Globus pallidus (tissue), 1 donor: ENCODE measurements at places on chromosomes 4 and X.

DNA sequence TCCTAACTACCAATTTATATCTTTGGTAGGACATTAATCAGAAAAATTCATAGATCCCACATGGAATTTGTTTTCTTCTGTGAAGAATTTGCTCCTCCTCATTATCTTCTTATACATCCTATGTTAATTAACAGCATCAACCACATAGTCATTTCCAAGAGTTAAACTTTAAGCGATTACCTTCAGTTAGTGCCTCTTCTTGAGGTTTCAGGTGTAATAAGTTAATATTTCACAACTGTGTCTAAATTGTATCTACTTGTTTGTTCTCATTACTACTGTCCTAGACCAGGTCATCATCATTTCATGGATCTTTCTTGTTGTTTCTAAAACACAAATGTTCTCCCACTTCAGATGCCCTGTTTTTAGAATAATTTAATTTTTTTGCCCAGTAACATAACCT lies 457.9 kb downstream of the FAT4 start:
- no peak for DNase-seq

DNA sequence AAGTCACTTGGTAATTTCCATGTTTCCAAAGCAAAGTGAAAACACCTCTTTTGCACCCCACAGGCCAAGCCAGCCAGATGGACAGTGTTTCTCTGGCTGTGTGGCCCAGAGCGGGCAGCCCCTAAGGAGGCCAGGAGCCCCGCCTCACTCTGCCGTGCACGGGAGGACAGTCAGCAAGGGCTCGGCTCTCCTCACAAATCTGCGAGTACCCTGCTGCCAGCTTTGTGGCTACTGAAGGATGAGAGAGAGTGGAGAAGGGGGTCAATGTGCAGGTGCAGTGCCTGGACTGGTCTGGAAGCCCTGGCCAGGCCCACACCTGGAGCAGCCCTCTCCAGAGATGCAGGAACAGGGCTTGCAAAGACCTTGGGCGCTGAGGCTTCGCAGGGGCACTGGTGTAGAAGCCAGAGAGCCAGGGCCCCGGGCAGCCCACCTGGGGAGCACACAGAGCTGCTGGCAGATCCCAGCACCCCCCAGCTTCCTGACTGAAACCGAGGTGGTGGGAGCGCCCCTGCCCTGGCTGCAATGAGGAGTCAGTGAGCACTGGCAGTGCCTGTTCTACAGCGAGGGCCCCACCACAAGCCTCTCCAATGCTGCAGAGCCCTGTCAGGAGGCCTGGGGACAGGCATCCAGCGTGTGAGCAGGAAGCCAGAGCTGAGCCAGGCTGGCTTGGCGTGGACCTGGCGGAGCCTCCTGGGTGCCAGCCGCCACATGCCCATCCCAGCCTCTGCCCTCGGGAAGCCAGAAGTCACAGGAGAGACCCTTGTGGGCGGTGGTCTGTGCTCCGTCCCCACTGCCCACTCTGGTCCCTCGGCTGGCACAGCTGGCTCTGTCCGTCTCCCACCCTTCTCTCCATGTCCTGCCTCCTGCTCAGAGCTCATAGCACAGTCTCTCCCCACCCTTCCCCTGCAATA lies 3.9 kb downstream of the SPON2 start:
- no peak for DNase-seq

DNA sequence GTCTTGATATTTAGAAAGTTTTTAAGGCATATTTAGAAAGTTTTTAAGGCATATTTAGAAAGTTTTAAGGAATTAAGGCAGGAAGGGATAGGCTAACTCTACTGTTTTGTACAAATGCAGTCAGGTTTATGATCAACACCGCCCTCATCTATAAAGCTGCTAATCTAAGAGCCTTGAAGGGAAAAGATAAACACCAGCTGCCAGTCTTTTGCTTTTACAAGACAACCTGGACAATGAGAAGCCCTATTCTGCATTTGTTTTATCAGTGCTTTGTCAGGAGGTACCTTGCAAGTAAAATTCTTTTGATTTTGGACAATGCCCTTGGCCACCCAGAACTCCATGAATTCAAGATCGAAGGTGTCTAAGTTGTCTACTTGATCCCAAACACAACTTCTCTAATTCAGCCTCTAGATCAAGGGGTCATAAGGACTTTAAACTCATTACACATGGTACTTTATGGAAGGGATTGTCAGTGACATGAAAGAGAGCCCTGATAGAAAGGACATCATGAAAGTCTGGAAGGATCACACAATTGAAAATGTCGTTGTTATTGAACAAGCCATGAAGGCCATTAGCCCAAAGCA lies 39.8 kb downstream of the IL15 start:
- no peak for DNase-seq

DNA sequence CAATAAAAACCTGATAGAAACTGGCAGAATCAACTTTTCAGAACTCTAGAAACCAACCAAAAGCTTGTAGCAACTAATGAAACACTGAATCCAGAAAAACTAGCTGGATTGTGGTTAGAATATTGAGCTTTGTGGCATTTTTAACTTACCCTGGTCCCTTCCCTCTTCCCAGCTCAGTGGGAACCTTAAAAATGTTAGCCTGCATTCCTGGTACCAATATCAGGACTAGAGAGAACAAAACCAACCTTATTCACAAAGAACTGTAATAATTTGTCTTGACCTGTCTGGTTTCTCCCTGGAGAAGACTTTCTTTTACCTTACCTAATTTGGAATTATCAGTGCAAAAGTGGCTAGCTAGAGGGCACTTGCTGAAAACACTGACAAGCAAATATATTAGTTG lies 21.2 kb downstream of the SH3D19 start:
- DNase-seq = no peak

DNA sequence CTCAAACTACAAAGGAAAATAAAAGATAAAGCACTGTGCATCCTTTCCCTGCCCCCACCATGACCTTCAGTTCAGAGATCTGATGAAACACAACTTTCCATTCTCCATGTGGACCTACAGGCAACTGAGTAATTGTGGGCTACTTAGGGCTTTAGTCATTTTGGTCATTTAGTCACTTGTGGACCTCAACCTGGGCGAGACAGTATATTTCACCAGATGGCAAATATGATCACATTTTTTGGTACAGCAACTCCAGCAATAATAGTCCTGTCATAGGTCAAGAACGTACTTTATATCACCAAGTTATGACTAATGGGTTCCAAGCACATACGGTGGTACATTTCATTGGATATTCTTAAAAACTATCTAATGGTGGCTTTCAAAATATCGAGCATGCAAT lies 141.2 kb downstream of the PDGFC start:
- no peak for DNase-seq

DNA sequence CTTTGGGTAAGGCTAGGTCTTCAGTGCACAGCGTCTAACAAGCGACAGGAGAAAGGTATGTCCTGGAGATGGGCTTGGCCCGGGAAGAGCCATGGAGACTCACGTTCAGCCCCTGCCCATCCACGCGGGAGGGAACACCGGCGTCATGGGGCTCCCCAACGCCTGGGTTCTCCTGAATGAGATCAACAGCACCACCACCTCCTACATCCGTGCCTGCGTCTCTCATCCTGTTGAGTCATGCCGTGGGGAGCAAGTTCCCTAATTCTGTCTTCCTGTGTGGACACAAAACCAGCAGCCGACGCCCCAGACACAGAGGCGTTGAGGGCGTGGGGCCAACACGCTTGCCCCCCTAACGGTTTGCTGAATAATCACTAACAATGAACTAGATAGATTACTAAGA lies 20.1 kb upstream of the IL3RA start:
- peak; percentile 47 for DNase-seq

- DNase-seq = no peak
Measured at GRCh38 chr4:40227284-40227683, 30.5 kb downstream of the RHOH start.

DNA sequence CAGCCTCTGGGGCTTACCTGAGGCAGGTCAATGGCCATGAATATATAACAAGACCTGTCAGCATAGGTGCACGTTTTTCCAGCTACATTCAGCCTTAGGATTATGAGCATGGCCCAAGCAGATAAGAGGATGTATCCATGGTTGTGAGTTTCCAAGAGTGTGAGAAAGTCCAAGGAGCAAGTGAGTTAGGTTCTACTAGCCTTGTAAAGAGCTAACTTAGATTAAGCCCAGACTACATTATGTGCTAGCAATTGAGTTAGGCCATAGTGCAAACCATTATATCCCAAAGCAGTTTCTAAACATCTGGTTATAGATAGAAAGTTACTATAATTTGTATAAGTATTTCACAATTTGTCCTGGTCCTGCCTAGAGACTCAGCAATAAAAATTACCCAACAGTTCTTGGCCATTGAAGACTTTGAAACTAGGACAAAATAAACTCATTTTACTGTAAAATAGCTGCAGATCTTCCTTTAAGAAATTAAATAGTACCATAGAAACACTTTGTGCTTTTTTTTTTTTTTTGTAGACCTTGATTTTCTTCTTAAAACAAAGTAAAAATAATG lies 312.0 kb downstream of the CAMK2D start:
- DNase-seq = no peak

DNA sequence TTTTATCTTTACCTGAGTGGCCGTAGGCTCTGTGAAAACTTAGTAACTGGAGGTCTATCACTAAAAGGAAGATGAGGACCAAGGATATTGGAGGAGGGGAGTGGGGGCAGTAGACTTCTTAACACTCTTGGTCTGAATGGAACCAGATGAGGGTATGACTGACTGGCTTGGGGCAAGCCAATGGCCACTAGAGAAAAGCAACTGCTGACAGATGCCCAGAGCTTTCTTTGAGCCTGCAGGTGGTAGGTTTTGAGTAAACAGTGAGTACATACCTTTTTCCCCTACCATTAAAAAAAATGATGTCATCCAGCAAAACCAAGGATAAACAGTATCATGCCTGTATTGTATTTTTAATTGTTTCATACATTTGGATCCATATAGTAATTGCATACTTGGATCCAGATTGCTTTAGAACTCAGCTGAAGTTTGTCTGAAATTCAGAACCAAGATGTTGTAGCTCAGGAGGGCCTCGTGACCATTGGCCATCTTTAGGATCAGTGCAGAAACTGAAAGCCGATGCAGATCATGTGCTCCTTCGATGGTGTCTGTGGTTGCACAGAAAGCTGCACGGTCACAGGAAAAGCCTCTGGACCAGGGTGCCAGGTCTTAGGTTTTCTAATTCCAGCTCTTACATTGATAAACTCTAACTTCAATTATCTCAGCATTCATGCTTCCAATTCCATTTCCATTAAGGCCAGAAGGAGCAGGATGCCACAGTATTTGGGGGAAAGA lies 131.0 kb downstream of the PDGFRA start:
- no peak for DNase-seq

GRCh38 chrX:1416327-1416784 lies 24.4 kb upstream of the SLC25A6 start:
- DNase-seq = no peak

GRCh38 chr4:108351791-108352190 lies 183.1 kb upstream of the LEF1 start:
- no peak for DNase-seq

DNA sequence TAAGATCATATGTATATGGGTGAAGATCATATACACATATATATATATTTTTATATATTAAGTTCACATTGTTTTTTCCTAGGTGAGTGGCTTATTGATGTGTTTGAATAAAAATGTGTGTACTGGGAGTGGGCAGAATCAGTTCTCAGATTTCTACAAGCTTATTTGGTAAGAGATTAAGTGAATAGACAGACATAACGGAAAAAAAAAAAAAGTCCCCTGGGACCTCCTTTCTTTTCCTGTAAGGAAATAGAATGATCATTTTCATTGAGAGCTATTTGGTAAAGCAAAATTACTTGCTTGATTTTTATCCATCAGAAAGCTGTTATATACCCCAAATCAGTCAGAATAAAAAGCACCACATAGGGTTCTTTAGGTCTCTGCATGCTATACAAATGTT lies 597.7 kb downstream of the PCDH18 start:
- DNase-seq = no peak
